ENCODE measurements at places on chromosomes 6 and 20.

DNA sequence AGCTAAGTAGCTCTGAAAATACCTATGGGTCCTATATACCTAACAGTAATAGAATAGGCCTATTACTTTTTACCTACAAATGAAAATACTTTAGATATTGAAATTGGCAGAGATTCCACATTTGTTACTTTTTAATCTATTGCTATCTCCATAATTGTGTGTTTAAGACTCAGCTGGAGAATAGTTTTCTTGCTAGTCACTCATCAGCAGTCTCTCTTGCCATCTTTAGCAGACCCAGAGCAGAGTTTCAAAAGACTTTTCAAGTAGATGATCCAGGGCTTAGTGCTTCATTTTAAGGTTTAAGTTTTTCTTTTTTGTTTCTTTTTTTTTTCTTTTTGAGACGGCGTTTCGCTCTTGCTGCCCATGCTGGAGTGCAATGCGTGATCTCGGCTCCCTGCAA lies 12.9 kb downstream of the ANKS1A start:
- DNase-seq: no peak

GRCh38 chr6:126820634-126821033 lies 297.8 kb upstream of the RSPO3 start:
- DNase-seq: no peak

DNA sequence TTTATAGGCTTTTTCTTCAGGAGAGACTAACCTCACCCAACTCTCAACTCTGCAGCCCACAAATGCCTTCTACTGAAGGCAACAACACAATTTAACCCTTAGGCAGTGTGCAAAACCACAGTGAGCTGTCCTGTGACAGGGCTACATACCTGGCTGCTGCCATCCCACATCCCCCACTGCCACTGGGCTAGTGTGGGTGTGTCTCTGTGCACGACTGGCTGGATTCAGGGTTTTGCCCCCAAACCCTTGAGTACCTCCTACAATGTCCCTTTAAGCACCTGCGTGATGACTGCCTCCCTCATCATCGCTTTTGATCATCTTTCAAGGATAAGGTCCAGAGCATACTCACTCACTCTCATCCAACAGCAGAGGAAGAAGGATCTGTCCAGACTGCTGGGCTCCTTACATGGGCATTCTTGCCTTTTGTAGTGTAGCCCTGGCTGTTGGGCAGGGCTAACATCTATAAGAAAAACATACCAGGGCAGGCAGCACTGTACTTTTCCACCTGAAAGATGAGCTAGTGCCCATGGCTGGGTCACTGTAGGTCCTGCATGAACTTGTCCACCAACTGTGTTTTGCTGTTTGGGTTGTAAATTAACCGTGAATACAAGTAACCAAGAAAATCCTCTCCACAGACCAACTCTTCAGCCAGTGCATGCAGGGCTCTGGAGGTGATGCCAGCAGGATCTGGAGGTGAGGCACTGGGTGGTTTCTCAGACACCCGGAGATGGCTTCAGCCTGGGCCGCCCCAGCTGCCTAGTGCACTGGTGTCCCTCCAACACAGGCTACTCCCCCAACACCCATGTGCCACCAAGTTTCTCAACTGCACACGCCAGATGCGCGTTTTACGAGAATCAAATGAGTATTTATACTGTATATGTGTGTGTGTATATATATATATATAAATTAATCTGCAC lies 45.2 kb downstream of the PLCG1 start:
- no peak for DNase-seq

- no peak for DNase-seq
Measured at GRCh38 chr6:89910902-89911240, 16.6 kb downstream of the GJA10 start.

DNA sequence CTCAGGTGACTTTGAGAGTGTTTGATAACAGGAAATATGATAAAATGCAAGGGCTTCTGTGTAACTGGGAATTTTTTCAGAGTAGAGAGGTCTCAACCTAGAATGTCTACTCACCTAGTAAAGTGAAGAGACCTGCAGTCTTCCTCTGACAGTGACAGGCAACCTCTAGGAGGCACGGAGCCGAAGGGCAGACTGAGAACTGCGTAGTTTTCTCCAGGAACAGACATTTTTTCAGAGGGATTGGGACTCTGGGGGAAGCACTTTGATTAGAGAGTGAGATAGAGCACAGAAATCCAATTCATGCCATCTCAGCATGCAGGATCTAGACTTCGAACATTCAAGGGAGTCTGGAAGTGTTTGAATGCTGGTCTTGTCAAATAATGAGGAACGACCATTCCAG lies 213.3 kb downstream of the AKAP7 start:
- DNase-seq: no peak

DNA sequence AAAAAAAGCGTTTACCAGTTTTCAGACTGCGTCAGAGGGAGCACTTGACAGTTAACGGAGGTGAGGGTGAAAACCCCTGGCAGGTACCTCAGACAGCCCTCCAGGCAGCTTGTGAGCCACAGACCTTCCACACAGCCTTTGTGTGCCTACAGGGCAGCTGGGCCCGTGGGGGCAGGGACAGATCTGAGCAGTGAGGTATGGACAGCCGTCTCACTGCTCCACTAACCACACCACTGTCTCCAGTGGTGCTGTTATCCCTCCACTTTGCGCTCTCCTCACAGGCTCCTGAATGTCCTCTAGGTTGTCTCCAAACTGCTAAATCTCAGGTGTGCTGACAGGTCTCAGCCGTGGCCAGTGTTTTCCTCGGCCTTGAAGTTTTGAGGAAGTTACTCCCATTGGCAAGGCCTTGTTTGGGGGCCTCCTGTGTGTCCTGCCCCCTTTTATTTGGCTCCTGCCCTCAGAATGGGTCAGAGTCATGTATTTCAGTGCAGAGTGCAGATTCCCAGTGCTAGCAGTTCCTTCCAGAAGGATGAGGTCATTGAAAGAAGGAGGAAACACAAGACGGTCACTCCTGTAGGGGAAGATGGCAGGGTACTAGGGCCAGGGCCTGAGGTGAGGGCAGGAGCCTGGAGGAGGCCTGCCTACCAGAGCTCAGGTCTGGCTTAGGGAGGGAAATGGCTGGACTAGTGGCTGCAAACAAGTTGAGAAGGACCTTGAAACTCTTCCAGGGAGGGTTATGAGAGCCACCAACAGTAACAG lies 11.8 kb downstream of the GFRA4 start:
- no peak for DNase-seq

DNA sequence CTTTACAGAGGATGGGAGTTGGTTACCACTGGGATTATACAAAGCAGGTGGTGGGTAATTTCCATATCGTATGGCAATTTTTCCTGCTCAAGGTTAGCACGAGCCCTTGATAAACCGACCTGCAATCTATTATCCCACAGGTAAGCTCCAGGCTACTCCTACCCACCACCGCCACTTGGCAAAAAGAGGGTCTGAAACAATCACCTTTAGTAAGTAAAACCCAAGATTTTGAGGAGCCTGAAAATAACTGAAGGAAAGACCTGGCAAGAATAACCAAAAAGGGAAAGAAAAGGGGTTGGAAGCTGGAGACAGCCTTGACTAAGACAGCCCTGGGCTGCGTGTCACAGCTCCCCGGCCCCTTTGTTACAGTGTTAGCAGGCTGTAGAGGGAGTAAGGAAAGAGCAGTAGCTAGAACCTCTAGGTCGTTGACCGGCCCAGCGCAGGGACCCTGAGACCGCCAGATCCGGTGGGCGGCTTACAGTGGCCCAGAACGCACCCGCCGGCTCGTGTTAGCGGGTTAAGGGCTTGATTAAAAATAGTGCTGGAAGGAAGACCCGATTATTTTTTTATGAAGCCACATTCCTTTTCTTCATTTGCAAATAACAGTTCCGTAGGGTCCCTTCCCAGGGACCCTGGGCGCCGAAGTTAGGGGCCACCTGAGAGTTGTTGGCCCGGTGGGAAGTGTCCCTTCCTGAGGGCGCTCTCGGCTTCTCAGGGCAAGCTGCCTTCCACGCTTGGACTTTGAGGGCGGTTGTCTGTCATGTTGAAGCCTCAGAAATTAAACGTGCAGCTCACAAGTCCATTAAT lies 30.5 kb downstream of the TFAP2B start:
- DNase-seq: no peak

DNA sequence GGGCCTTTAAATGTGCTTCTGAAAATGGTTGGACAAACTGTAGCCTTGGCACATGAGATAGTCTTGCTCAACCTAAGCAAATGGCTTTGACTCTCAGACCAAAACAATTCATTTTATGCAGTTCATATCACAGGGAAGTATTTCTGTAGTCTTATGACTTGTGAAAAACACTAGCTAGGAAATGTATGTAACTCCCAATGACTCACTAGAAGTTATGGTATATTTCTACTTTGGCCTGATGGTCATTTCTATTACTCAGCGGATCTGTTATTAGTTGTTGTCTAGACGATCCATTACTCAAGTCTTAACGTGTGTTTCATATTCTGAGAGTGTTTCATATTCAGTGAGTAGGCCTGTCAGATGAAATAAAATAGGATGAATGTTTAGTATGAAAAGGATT lies 1333.5 kb downstream of the KHDRBS2 start:
- no peak for DNase-seq

DNA sequence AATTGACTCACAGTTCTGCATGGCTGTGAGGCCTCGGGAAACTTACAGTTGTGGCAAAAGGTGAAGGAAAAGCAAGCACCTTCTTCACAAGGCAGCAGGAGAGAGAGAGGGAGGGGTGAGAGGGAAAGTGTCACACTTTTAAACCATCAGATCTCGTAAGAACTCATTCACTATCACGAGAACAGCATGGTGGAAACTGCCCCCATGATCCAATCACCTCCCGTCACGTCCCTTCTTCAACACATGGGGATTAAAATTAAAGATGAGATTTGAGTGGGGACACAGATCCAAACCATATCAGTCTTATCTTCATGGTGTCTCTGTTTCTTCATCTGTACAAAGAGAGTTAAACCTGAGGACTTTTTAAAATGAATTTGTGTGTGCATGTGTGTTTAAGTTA lies 13.7 kb upstream of the BTN1A1 start:
- DNase-seq: no peak

GRCh38 chr20:19706463-19706862 lies 51.6 kb upstream of the RIN2 start:
- no peak for DNase-seq

DNA sequence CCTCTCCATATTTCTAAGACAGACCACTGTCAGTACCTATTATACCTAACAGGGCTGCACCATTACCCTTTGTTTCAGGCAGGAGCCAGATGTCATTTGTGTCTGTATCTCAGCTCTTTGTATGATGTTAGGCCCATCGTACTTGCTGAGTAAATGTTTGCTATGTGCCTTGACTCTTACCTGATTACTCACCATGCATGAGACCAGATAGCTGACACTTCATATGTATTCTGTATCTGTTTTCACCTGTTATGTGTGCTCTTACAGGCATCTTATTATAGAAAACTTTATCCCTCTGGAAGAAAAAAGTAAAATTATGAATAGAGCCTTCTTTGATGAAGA lies 31.7 kb upstream of the ASXL1 start:
- no peak for DNase-seq

GRCh38 chr6:162070639-162071038 lies 656.9 kb downstream of the PRKN start:
- DNase-seq: no peak

GRCh38 chr6:27031302-27031701 lies 216.2 kb upstream of the PRSS16 start:
- no peak for DNase-seq

DNA sequence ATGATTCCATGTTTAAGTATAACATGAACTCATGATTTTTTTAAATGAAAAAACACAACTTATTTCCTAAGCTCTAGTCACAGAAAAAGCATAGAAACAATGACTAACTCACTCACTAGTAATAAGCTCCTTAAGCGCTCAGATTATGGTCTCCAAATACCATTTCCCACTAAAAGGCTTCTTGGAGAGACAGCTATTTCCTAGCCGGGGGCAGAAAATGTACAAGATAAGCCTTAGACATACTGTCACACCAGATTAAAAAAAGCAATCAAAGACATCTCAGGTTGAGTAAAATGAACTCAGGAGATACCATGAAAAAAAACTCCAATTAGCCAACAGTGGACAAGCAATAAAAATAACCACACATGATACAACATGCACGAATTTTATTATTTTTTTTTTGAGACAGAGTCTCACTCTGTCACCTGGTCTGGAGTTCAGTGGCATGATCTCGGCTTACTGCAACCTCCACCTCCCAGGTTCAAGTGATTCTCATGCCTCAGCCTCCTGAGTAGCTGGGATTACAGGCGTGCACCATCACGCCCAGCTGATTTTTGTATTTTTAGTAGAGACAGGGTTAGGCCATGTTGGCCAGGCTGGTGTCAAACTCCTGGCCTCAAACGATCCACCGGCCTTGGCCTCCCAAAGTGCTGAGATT lies 14.9 kb downstream of the SRPK1 start:
- no peak for DNase-seq

- no peak for DNase-seq
Measured at GRCh38 chr6:36117658-36118549, 12.4 kb upstream of the MAPK13 start.

- peak; percentile 78 for DNase-seq
Measured at GRCh38 chr6:167760979-167761793, 65.5 kb upstream of the AFDN start.

- no peak for DNase-seq
Measured at GRCh38 chr6:109331081-109331480, 51.2 kb downstream of the CD164 start.

- no peak for DNase-seq
Measured at GRCh38 chr20:49203746-49204145, 15.5 kb upstream of the DDX27 start.

- no peak for DNase-seq
Measured at GRCh38 chr6:140316966-140317365, 942.5 kb upstream of the CITED2 start.

GRCh38 chr6:118537574-118537973 lies 10.5 kb upstream of the PLN start:
- DNase-seq: no peak

GRCh38 chr20:31595654-31596411 lies 9.3 kb upstream of the ID1 start:
- DNase-seq: no peak

DNA sequence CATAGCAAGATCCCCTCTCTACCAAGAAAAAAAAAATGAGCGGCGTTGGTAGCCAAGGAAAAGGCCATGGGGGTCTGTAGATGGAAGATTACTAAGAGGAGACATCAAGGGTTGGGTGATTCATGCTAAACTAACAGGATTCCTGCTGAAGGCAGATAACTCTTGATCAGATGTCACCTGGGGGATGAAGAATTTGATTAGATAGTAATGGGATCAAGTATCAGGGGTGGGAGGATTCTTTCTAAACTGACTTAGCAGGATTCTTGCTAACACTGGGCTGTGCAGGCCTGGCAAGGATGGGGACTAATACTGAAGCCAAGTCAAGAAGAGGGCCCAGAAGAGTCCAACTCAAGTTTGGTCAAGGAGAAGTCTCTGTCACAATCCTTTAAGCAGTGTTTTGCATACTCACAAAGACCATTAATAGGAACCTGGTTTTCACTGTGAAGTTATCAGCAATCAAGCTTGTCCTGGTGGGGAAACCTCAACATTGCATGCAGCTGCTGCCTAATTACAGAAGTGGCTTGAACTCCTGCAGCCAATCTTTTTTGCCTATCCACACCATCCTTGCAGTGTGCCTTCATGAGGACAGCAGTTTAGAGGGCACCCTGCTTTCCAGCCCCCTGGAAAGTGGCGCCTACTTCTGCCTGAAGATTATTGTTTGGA lies 61.3 kb downstream of the ANKRD6 start:
- DNase-seq: no peak

Measured in astrocyte of the cerebellum (primary cell).